Stimulated activated CD4-positive, alpha-beta T cell treated with anti-CD3 and anti-CD28 coated beads, Interleukin-12 subunit alpha, Interleukin-12 subunit beta, amount 100 ng/mL, for 4 hours (primary cell): ENCODE measurements at places on chromosomes 1 and 21.
A peak's percentile ranks its signal among the peaks of the same experiment; 100 is the strongest.

GRCh38 chr1:180901076-180901990 lies 11.4 kb upstream of the KIAA1614 start:
- DNase-seq = no peak

GRCh38 chr1:43850591-43851233 lies 82.9 kb upstream of the ARTN start:
- DNase-seq = no peak

GRCh38 chr21:34691390-34692032 lies 22.7 kb downstream of the CLIC6 start:
- DNase-seq = no peak

DNA sequence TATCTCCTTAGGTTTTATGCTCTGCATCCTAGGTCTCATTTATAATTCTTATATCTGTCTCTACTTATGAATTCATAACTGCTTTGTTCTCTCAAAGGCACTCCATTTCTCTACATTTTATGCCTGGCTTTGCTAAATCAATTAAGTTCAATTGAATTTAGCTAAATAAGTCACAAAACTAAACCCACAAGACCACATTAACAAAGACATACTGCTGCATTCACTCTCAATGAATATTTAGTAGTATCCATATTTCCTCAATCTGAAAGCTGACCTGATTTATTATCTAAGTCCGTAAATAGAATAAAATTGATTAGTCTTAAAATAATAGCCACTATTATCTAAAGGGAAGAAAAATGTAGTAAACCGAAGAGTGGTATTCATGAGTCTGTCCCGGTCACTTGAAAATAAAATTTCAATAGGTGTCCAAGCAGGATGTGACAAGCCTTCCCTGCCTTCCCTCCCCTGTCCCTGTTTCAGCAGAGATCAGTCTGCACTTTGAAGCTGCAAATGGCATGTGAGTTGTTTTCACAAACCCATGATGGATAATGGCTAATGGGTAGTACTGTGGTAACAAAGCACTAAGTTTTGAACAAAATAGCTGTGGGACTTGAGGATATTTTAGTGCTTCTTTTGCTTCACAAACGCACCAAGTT lies 295.0 kb upstream of the NCAM2 start:
- no peak for DNase-seq

GRCh38 chr21:29382030-29382654 lies 83.4 kb downstream of the BACH1 start:
- DNase-seq = no peak

- DNase-seq = peak; percentile 53
These were observed 1.1 kb downstream of the HUNK start for GRCh38 chr21:31873696-31874599.

GRCh38 chr1:222443566-222443965 lies 104.3 kb downstream of the HHIPL2 start:
- no peak for DNase-seq

- no peak for DNase-seq
These were observed 128.3 kb downstream of the CASZ1 start for GRCh38 chr1:10667861-10668761.

DNA sequence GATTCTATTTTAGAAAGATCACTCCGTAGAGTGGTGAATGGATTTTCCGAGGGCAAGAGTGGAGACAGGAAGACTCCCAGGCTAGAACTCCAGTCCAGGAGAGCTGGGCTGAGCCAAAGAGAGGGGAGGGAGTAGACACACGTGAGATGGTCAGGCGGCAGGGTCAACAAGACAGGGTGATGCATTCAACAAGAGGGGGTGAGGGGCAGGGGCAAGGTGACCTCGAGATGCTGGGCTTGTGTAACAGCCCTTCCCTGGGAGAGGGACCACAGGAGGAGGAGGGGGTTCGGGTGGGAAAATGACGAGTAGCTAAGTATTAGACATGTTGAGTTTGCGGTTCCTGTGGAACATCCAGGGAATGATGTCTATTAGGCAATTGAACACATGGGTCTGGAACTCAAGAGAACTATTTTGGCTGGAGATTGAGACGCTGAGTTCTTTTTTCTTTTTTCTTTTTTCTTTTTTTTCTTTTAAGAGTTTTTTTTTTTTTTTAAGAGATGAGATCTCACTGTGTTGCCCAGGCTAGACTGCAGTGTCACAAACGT lies 13.3 kb downstream of the RSPO1 start:
- DNase-seq = no peak

- DNase-seq = no peak
These were observed at the start of gene KMO for GRCh38 chr1:241532162-241532531. KMO (plus strand) TSS chr1:241532378; CDS start chr1:241532445, 67 bp downstream.

GRCh38 chr1:205293350-205294074 lies 28.0 kb downstream of the NUAK2 start:
- no peak for DNase-seq

GRCh38 chr1:64836802-64837201 lies 91.9 kb downstream of the RAVER2 start:
- DNase-seq = no peak

- no peak for DNase-seq
These were observed 63.6 kb upstream of the NGF start for GRCh38 chr1:115401676-115402075.

GRCh38 chr1:114114185-114115094 lies 39.2 kb downstream of the SYT6 start:
- no peak for DNase-seq

DNA sequence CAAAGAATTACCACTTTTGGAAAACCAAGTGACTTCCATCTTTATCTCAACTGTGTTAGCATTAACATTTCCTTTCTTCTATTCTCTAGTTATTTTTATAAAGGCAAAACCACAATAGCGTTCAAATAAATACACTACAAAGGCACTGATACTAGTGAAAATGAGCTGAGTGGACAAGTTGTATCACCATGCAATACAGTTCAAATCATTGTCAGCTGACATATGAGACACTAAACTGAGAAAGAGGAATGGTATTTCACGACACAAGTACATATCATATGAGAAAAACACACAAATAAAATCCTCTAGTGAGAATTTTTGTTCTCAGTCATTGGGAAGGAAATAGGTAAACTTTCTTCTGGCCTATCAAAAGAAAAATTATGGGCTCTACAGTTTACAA lies 26.2 kb downstream of the ENAH start:
- no peak for DNase-seq

DNA sequence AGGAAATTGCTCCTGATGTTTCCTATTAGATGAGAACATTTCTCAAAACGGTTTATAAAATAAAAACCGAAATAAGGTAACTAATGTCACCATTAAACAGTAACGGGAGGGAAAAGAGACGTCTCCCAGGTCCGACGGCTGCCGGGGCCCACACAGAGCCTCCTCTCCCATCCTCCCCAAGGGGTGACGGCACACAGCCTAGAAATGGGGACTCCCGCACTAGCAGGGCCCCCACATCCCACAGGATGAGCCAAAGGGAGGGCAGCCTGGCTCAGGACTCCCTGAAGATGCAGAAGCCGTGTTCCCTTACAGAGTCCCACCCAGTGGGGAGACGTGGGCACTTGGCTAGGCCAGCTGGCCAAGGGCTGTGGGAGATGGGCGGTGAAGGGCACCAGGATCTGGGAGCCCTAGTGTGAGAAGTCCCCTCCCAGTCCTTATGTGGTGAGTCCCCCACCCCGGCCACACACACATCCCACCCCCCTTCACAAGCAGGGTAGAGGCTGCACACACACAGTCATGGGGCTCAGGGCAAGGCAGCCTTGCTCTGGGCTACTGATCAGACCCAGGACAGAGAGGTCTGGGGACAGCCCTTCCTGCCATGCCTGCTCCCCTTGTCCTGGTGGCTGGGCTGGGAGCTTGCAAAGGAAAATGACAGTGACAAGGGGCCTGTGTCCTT lies 3.3 kb downstream of the KRTAP10-3 start:
- DNase-seq = no peak

GRCh38 chr1:236275586-236275985 lies 6.2 kb downstream of the ERO1B start:
- DNase-seq = no peak

GRCh38 chr1:88655685-88656299 lies 28.3 kb upstream of the PKN2 start:
- DNase-seq = no peak

DNA sequence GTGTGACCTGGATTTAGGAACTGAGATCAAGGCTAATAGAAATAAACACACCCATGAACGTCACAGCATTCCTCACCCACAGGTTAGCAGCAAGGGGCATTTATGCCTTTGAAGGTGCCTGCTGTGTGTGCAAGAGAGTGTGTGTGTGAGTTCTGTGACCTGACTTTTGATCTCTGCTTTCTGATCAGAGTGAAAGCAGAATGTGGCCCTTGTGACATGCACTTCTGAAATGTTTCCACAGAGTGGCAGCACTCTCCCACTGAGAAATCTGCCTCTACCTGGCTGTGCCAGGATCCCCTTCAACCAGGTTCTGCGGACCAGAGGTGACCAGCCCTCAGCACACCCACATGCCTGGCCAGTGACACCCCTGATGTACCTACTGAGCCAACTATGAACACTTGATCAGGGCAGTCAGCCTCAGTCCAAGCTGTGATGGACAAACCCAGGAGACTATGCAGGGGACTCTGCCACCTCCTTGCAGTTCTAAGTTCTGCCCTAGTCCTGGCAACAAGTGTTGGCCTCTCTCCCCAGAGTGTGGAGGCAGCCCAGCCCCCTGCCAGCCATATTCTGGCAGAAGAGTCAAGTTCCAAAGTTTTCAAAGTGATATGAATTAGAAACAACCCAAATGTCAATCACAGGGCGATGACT lies 41.0 kb downstream of the RXRG start:
- no peak for DNase-seq

GRCh38 chr1:236612349-236612748 lies 8.0 kb upstream of the HEATR1 start:
- DNase-seq = no peak

- no peak for DNase-seq
These were observed 60.0 kb upstream of the SSX2IP start for GRCh38 chr1:84750110-84750730.
